ENCODE measurements at places on chromosomes 7 and 10.

- no peak for DNase-seq
Measured at GRCh38 chr10:121101561-121101960, 250.4 kb downstream of the WDR11 start.

GRCh38 chr10:49371967-49372366 lies 23.9 kb downstream of the DRGX start:
- no peak for DNase-seq

DNA sequence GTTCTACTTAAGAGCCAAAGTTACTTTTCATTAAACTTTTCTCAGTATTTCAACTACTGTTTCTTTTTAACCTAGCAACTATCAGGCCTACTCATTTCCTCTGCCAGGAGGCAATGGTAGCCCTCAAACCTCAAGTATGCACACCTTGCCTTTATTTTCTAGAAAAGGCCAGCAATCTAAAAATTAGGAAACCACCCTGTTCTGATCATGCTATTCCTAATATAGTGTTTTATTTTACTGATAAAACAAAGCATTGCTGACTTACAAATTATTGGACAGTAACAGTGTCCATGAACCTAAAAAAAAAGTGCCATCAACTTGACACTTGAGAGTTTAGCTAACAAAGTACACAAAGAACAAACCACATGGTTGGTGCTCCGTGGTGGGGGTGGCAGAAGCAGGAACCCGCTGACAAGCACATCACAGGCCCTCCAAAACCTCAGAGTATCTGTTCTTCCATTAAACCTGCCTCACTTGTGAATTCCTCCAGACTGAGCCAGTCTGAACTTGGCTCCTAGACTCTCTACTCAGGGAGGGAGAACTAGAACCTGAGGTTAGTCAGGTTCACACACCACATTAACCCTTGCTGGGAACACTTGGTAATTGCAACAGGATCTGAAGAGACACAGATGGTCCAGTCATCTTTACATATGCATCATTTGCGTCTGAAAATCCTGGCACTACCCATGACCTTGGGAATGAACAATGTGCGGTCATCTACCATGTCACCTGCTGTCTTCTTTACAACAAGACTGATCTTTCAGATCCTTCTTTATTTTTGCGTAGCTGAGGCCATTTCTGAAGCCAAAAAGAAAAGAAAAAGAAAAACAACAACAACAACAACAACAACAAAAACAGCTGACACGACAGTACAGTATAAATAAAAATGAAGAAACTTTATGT lies 31.9 kb downstream of the PIP4K2A start:
- DNase-seq = no peak

GRCh38 chr10:6418167-6418566 lies 161.9 kb downstream of the PRKCQ start:
- DNase-seq = no peak

DNA sequence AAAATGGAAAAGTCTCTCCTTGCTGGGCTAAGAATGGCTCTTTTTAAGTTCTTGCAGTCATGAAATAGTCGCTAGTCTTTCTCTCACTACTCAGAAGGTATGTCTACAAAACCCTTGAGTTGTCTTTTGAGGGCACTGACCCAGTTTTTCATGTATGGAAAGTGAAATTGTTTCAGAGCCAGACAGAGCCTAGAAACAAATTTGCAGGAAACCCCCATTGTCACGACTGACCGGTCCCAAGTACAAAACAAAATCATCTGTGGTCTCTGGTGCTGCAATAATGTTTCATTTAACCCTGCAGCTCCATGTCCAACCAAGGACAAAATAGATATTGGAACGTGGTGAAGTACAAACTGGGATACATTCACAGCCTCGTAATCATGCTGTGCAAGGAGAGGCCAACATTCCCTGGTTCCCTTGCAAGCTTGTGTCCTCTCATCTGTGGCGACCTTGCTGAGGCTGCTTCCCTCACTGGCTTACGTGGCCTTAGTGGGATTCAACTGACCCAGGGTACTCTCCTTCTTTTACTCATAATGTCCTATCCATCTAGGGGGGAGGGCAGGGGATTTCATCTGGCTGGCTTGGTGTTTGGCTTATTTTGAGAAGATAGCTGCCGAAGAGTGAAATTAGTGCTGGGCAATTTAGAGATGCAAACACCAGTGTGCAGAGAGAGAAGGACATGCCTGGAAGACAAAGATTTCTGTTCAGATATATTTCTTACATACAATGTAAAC lies 172.5 kb downstream of the IPMK start:
- no peak for DNase-seq

DNA sequence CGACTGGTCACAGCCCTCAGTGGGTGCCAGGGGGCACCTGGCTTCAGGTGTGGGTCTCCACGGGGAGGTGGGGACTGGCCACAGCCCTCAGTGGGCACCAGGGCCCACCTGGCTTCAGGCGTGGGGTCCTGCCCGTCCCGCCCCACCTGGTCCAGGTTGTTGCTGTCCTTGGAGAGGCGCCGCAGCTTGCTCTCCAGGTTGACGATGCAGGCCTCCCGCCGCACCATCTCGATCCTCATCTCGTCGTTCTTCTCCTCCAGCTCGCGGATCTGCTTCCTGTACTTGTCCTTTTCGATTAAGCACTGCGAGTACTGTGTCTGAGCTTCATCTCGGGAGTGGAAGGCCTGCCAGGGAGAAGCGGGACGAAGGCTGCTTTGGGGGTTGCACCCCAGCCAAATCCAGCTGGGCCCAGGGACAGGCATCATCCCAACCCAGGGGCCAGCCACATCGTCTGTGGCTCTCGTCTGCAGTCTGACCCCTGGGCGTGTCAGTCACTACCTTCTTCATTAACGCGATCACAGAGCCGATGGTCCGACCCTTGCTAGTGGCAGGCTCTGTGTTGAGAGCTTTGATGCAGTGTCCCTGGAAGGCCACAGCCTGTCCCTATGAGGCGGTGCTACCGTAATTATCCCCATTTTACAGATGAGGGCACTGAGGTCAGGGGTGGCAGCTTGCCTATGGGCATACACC lies 92.9 kb upstream of the GNA12 start:
- DNase-seq = no peak

DNA sequence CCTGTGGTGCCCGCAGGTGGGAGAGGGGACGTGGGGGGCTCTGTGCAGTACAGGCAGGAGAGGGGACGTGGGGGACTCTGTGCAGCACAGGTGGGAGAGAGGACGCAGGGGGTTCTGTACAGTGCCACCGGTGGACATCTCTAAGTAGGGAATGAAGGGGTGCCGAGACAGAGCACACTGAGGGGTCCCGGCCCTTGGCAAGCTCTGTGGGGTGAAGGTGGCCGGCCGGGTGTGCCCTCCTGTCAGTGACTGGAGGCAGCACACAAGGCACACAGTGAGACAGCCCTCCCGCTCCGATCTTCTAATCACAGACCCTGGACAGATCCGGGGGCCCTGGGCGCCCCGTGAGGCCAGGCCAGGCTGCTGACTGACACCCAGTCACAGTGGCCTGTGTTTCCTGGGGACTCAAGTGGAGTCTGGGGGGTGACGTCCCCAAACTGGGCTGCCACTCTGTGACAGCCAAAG lies 11.2 kb downstream of the GPR146 start:
- DNase-seq = no peak

DNA sequence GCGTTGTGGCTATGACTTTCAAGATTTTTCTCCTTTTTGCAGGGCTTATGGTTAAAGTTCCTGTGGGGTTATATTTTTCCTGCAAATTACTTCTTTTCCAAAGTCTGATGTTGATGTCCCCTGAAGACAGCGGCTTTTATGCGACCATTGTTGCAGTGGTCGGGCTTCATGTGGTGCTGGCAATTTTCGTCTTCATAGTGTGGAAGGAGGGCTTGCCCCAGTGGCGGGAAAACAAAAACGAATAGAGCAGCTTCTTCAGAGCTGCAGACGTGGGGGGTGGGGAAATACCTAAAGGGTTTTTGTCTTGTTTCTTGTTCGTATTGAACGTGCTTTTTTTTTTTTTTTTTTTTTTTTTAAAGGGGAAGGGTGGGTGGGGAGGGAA lies 53.8 kb downstream of the MCMBP start:
- DNase-seq = no peak

- DNase-seq = no peak
Measured at GRCh38 chr10:10830293-10830986, 187.2 kb upstream of the CELF2 start.

GRCh38 chr10:79238158-79238520 lies 109.1 kb upstream of the PPIF start:
- no peak for DNase-seq

DNA sequence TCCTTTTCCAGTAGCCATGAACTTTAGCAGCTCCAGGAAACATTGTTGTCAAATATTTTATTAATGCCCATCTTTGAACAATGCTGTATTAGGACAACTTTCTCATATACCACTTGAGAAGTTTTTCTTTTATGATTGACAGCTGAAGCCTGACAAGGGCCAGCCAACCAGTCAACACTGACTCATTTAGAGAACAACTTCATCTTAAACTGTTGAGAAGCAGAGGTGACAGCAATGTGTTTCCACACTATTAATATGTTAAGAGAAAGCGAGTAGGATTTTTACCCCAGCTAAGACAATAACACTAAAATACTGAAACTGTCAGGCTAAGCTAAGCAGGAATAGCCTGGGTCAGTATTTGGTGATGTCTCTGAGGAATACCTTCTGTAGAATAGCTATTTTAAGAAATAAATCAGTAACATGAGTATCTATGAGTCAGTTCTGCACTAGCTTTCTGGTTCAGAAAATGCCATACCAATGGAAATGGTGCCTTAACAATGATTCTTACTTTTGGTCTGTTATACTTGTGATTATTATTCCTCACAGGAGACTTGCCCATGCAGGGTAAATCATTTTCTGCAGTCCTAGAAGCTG lies 168.8 kb upstream of the POT1 start:
- DNase-seq = no peak
